ENCODE measurements at places on chromosomes 16 and 17. TPM values are rescaled to one million over a fixed set of nuclear protein-coding genes. Genes with fewer than 3 reads are reported as not detected.

The TBC1D3D gene
- 2.0 TPM for total RNA-seq

The MYOCD gene
- 9.1 TPM for total RNA-seq

DNA sequence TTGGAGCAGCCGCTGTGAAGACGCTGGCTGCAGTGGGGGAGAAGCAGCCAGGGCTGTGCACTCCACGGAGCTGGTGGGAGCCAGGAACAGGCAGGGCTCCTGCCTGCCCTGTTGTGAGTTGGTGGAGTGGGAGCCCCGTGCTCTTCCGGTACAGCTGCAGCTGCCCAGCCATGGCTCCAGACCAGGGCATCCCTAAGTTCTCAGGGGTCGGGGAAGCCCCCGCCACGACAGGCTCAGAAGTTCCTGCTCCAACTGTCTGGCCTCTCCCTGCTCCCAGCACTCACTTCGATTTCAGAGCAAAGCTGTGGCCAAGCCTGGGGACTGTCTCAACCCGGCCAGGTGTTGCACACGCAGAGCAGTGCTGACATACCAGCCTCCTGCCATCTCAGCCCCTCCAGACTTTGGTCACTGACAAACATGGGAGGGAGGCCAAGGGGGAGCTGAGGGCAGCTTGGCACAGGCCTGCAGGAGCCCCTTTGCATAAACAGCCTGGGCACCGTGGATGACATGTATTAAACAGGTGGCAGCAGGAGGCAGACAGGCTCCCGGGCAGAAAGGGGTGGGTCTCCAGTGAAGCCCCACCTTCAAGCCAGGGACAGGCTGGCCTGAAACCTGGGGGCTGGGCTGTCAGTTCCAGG lies 13.9 kb upstream of the KDM8 start:
- no peak for DNase-seq

The CD7 gene
- not detected for total RNA-seq

The MT1M gene
- not detected for total RNA-seq

- DNase-seq: peak; percentile 20
Observed at GRCh38 chr17:35612924-35613521, 25.9 kb downstream of the AP2B1 start.
